ENCODE measurements at places on chromosomes 12 and 14.

- DNase-seq: no peak
Measured at GRCh38 chr12:57722716-57723629, 15.6 kb downstream of the AGAP2 start.

DNA sequence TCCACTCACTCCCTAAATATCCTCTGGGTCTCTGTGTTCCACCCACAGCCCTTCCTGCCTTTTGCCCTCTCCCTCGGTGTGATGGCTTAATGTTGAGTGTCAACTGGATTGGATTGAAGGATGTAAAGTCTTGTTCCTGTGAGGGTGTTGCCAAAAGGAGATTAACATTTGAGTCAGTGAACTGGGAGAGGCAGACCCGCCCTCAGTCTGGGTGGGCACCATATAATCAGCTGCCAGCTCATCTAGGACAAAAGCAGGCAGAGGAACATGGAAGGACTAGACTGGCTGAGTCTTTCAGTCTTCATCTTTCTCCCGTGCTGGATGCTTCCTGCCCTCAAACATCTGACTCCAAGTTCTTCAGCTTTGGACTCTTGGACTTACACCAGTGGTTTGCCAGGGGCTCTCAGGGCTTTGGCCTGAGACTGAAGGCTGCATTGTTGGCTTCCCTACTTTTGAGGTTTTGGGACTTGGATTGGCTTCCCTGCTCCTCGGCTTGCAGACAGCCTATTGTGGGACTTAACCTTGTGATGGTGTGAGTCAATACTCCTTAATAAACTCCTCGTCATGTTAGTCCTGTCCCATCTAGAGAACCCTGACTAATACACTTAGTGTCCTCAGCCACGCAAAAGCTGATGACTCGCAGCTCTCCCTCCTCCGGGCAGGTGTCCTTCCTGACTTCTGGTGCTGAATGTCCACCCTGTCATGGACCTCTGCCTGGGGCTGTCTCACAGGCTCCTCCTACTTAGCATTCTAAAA lies 5.9 kb downstream of the DGLUCY start:
- DNase-seq: no peak

DNA sequence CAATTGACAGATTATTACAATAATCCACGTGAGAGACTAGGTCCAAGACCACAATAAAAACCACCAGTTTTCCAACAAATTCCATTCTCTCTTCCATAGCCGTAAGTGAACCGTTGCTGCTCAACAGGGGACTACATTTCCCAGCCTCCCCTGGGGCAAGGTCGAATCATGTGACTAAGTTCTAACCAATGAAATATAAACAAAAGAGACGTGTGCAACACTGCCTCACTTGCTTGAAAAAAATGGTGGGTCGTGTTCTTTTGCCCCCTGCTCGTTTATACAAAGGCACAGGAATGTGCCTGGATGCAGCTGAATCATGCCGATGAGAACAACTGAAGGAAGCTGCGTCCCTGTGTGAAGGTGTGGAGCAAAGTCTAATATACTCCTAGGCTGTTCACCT lies 51.1 kb downstream of the HSPB8 start:
- no peak for DNase-seq

DNA sequence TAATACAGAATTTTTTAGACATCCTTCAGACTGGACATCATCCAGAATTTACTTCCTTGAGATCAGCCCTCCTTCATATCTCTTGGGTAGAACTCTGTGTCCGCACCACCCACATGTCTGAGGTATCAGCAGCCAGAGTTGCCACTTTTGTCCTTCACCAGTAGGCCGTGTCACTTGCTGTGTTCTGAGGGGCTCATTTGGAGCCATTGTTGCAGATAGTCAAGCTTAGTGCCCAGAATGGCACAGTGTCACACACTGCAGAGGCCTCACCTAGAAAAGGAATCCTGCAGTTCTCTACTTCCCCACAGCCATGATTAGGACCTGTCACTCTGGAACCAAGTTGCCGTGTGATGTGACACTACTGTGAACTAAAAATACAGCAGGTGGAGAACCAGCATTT lies 36.9 kb upstream of the KCNK13 start:
- DNase-seq: no peak

DNA sequence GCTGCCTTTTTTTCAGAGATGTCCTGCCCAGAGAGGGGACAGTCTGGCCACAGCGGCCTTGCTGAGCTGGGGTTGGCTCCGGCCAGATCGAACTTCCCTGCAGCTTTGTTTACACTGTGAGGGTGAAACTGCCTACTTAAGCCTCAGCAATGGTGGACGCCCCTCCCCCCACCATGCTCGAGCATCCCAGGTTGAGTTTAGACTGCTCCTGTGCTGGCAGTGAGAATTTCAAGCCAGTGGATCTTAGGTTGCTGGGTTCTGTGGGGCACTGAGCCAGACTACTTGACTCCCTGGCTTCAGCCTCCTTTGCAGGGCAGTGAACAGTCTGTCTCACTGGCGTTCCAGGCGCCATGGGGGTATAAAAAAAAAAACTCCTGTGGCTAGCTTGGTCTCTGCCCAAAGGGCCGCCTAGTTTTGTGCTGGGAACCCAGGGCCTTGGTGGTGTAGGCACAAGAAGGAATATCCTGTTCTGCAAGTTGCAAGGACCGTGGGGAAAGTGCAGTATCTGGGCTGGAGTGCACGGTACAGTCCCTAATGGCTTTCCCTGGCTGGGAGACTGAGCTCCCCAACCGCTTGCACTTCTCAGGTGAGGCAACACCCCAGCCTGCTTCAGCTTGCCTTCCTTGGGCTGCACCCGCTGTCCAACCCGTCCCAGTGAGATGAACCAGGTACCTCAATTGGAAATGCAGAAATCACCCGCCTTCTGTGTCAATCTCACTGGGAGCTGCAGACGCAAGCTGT lies 79.1 kb downstream of the LRIG3 start:
- no peak for DNase-seq

- peak; percentile 51 for DNase-seq
Measured at GRCh38 chr12:56979628-56980027, 22.2 kb upstream of the RDH16 start.

DNA sequence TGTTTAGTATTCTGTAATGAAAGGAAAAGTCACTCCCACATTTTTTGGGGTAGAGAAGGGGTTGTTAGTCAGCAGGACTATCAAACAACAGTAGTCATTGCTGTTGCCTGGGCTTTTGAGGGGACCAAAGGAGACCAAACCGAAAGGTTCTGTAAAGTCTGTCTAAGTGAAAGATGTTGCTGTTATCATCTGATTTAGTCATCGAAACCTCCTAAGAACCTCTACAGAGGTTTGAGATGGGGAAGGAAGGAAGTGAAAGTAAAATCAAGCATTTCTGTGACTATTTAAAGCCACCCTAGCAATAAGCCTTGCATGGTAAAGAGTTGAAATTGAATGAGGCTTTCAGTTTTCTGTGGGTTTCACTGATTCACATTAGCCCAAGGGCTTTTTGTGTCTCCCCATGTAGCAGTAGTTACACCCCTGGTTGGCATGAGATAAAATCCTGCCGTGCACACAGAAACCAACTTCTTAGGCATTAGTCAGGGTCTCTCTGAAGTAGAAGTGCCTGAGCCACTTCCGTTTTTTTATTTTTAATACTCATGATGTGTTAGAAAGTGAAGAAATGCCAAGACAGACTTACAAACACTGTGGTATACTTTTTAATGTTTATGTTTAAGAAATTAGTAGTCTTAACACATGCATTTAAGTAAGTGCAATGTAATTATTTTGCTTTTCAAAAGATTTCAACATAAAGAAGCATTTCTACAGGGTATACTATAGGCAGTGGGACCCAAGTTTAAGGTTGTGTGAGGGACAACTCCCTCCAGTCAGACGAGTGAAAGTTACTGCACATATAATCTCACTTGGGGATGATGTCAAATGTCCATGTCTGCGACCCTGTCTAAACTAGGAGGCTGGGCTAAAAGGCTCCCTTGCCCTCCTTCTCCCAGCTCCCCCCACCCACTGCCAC lies 50.4 kb downstream of the DYRK2 start:
- peak; percentile 94 for DNase-seq

DNA sequence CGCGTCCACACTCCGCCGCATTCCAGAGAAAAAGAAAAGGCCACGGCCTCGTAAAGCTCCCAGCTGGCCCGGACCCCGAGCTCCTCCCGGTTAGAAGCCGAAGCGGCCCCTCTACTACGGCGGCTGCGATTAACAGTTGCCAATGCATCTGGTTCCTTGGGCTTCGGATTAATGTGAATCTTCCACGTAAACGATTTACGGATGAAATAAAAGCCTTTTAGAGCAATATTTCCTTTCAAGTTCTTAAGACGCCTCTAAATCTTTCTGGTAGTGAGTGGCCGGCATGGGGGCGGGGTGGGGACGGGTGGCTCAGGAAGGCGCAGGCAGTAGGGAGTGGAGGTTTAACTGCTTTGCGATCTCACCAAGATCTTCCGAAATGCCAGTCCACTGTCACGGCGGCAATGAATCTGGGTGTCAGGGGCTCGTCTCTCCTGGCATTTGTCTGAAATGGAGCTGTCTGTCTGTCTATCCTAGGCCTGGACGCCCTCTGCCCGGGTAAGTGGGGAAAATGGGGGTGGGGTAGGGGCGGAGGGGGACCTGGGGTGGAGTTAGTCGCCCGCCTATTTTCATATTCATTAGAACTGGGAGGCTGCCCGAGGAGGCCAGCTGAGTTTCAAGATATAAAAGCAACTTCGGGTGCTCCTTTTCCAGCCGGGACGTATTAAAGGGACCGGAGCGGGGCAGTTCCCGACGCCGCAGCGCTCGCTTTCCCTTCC lies 413 bp upstream of the ALX1 start:
- DNase-seq: no peak

- DNase-seq: no peak
Measured at GRCh38 chr12:131055596-131056233, 102.0 kb downstream of the ADGRD1 start.

- no peak for DNase-seq
Measured at GRCh38 chr12:95653771-95654546, 102.7 kb upstream of the USP44 start.

GRCh38 chr12:93686572-93687356 lies 9.6 kb downstream of the CRADD start:
- no peak for DNase-seq

DNA sequence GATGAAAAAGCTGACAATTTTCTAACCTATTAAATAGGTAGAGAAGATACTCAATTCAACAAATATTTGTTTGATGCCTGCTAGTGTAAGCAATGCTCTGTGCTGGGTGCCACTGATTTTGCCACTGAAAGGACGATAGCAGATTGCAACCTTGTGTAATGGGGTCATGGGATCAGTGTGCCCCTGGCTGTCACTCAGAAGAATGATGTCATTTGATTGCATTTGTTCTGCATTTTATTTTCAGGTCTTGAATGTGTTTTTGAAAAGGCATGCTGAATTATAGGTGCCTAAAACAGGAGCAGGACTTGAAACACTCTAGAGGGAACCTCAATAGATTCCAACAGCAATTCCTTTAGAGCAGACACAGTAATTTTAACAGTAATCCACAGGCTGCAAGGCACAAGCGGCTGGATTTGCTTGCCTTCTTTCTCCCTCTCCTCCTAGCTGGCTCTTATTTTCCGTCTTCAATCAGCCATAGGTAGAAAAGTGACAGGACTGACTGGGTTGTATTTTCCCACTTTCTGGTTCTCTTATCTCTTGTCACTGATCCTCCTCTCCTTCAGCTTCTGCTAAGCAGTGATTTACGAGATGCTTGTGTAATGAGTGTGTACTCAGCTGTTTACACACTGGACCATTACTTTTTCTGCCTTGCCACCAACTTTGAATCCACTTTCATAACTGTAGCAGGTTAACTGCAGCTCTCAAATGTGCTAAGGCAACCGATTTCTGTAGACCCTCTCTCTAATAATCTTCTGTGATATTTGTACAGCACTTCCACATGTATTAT lies 4.1 kb downstream of the PLXNC1 start:
- DNase-seq: no peak

All from MM.1S (cell line).